Peyer's patch (tissue), 4 donors: ENCODE measurements at places on chromosomes 7 and 10. TPM values are rescaled to one million over a fixed set of nuclear protein-coding genes. Genes with fewer than 3 reads are reported as not detected.

Gene TEX36
- not detected for total RNA-seq

- no peak for DNase-seq
These were observed 244.4 kb upstream of the PPP2R2D start for GRCh38 chr10:131656431-131656841.

DNA sequence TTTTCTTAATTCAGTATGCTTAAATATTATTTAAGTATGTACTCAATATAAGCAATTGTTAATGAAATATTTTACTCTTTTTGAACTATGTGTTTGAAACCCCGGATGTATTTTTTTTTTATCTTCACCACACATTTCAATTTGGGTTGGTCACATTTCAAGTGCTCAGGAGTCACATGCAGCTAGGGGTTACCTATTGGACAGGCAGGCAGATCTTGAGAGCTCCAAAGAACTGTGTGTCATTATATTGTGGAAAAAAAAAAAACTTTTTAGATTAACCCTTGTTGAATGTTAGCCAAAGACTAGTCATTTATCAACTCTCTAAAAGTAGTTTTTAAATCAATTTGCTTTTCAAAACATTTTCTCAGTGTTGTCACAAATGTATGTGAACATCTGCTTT is 37.2 kb downstream of the IKZF1 start:
- no peak for DNase-seq

Gene C10orf62
- total RNA-seq, result not detected

- no peak for DNase-seq
These were observed 146.6 kb upstream of the RNF32 start for GRCh38 chr7:156493942-156494341.

GRCh38 chr10:86651021-86651471 is 3.3 kb upstream of the OPN4 start:
- DNase-seq, result no peak
